A549 treated with GW870086 at 1 μM for 4 hours (cell line): ENCODE measurements at places on chromosomes 4 and X. TPM values are rescaled to one million over a fixed set of nuclear protein-coding genes. Genes with fewer than 3 reads are reported as not detected.

The ARX gene
- 0.39 to 0.93 TPM (median 0.60 TPM) in 5 replicates for total RNA-seq

The KIAA1210 gene
- not detected in 5 replicates for total RNA-seq

The IQCM gene
- total RNA-seq, result not detected in 5 replicates

The ZNF141 gene
- total RNA-seq, result 1.3 to 3.5 TPM (median 2.6 TPM) in 5 replicates

The SPANXA2 gene
- total RNA-seq, result 0.28 to 0.40 TPM in 2 of 5 replicates, not detected in the others

The RGS12 gene
- total RNA-seq, result 10.3 to 13.3 TPM (median 11.0 TPM) in 5 replicates

The SMIM43 gene
- total RNA-seq, result 0.23 to 0.49 TPM (median 0.28 TPM) in 5 replicates

The BEND2 gene
- total RNA-seq, result not detected in 5 replicates

The FMR1NB gene
- total RNA-seq, result not detected in 5 replicates

The VEGFD gene
- 0.27 to 0.42 TPM (median 0.29 TPM) in 5 replicates for total RNA-seq

The APLN gene
- 0.56 to 0.85 TPM (median 0.75 TPM) in 5 replicates for total RNA-seq

The RBMX2 gene
- total RNA-seq, result 25.8 to 29.8 TPM (median 27.6 TPM) in 5 replicates

The MAP7D2 gene
- 5.4 to 6.5 TPM (median 5.9 TPM) in 5 replicates for total RNA-seq

The CXorf65 gene
- not detected in 5 replicates for total RNA-seq

The XAGE1A gene
- total RNA-seq, result 13.4 to 38.8 TPM (median 19.6 TPM) in 3 of 5 replicates, not detected in the others

The SLC25A4 gene
- 13.0 to 16.4 TPM (median 14.4 TPM) in 5 replicates for total RNA-seq

The LNX1 gene
- total RNA-seq, result 0.03 to 0.09 TPM in 2 of 5 replicates, not detected in the others

The CORIN gene
- total RNA-seq, result not detected in 5 replicates
